ENCODE measurements at places on chromosomes 12 and 14. TPM values are rescaled to one million over a fixed set of nuclear protein-coding genes. Genes with fewer than 3 reads are reported as not detected.

The WNT5B gene
- total RNA-seq: 1.8 TPM

The SDR9C7 gene
- total RNA-seq: not detected

The PSEN1 gene
- 26.4 TPM for total RNA-seq

The ADCY6 gene
- total RNA-seq: 11.5 TPM

The RIMBP2 gene
- total RNA-seq: not detected

The DNAH10 gene
- 0.39 TPM for total RNA-seq

The CNTN1 gene
- 0.33 TPM for total RNA-seq

The TAS2R43 gene
- 0.40 TPM for total RNA-seq

The SIX4 gene
- 0.09 TPM for total RNA-seq

DNA sequence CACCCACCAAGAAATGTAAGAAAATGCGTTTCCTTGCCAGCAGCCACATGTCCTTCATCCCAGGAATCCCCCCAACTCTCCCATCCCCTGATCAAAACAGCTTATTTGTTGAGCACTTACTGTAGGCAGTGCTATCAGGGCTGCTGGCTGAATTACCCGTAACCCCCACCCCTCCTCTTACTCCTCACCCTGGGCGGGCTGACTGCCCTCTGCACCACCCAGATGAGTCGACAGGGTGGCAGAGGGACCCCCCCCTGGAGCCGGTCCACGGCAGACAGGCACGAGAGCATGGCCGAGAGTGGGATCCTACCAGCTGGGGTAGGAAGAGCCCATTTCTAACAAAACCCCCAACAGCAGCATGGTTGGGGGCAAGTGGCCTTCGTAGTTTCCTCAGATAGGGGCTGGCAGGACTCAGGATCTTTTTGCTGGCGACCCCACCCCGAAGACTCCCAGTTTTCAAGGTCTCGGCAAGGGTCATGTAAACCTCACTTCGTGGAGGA, 1.1 kb upstream of the RHOF start:
- no peaks in the 10 kb centered on the region for H3K36me3 ChIP-seq
- peak; percentile 63 for DNase-seq
- peak overlapping the region; percentile 95 for H3K27ac ChIP-seq
- no peaks in the 10 kb centered on the region for H3K27me3 ChIP-seq
- no peak overlapping the region for H3K4me3 ChIP-seq
- H3K4me1 ChIP-seq: no peaks in the 10 kb centered on the region

GRCh38 chr12:124625867-124626675, 58.7 kb upstream of the NCOR2 start:
- no peaks in the 10 kb centered on the region for H3K4me1 ChIP-seq
- peak overlapping the region; percentile 55 for H3K27ac ChIP-seq
- H3K4me3 ChIP-seq: no peak overlapping the region
- DNase-seq: peak; percentile 76

GRCh38 chr12:122506393-122506938, 5.7 kb upstream of the ZCCHC8 start:
- H3K4me1 ChIP-seq: no peaks in the 10 kb centered on the region
- peaks cover 40% of the 10 kb centered on the region for H3K36me3 ChIP-seq
- no peak overlapping the region for H3K4me3 ChIP-seq
- no peak for DNase-seq

GRCh38 chr14:55329999-55330710, 58.9 kb downstream of the FBXO34 start:
- no peaks in the 10 kb centered on the region for H3K4me1 ChIP-seq
- H3K27me3 ChIP-seq: no peaks in the 10 kb centered on the region
- no peak for DNase-seq
- H3K27ac ChIP-seq: no peak overlapping the region
- no peaks in the 10 kb centered on the region for H3K36me3 ChIP-seq

GRCh38 chr14:65926935-65927700, 514.6 kb downstream of the FUT8 start:
- no peaks in the 10 kb centered on the region for H3K27me3 ChIP-seq
- no peak overlapping the region for H3K27ac ChIP-seq
- no peak overlapping the region for H3K4me3 ChIP-seq
- H3K4me1 ChIP-seq: no peaks in the 10 kb centered on the region
- DNase-seq: no peak

GRCh38 chr12:19946550-19946949, 421.8 kb upstream of the PDE3A start:
- no peak overlapping the region for H3K4me3 ChIP-seq
- DNase-seq: no peak
- H3K4me1 ChIP-seq: no peaks in the 10 kb centered on the region

DNA sequence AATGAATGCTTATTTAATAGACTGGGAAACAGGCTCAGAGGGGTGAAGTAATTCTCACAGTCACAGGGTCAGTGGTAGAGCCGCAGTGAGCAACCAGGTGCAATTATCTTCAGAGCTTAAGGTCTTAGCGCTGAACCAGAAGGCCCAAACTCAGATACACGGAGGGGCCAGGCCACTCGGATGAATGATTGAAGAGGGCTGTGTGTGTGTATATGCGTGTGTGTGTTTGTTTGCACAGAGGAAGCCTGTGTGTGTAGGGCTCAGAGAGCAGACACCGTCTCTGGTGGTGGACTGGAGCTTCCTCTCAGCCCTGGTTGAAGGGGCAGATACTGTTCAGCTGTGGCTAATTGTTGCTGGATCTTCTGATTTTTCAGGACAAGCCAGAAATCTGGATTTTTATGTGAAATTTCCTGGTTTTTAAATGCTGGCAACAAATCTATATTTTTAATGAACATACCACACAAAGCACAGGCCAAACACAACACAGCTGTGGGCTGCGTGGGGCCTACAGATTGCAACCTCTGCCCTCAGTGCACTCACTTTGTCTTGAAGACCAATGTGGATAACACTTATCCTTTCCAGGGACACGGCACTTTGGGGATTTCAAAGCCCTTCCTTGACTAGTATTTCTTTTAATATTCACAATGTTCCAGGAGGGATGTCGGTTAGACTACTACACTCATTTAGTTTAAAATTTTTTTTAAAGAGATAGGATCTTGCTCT, 94.5 kb upstream of the NRXN3 start:
- H3K4me3 ChIP-seq: no peak overlapping the region
- no peak overlapping the region for H3K27ac ChIP-seq
- DNase-seq: no peak

- H3K36me3 ChIP-seq: no peaks in the 10 kb centered on the region
- DNase-seq: no peak
- no peak overlapping the region for H3K27ac ChIP-seq
- H3K4me3 ChIP-seq: no peak overlapping the region
Observed at GRCh38 chr12:78562368-78563205, 302.0 kb upstream of the SYT1 start.

GRCh38 chr14:97298331-97298730, 501.1 kb downstream of the VRK1 start:
- no peak overlapping the region for H3K27ac ChIP-seq
- H3K36me3 ChIP-seq: no peaks in the 10 kb centered on the region
- DNase-seq: no peak

DNA sequence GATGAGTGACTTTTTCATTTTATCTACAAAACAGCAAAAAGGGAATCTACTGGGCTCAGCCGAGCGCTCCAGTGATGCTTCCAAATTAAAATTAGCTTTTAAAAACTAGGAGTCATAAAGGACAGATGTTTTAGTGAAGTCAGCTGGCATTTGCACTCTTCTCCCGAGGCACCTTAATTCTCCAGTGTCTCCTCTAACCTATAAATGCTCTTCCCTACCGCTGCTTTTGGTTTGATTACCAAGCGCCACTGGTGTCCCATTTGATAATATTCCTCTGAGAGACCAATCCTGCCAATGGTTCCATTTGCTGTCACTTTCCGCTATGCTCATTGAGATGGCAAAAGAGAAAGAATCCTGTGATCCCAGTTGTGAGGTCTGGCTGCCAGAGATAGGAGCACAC, 29.3 kb upstream of the PIWIL1 start:
- DNase-seq: no peak
- no peaks in the 10 kb centered on the region for H3K27me3 ChIP-seq
- H3K4me1 ChIP-seq: no peaks in the 10 kb centered on the region
- no peak overlapping the region for H3K4me3 ChIP-seq
- no peak overlapping the region for H3K27ac ChIP-seq
- H3K36me3 ChIP-seq: no peaks in the 10 kb centered on the region

DNA sequence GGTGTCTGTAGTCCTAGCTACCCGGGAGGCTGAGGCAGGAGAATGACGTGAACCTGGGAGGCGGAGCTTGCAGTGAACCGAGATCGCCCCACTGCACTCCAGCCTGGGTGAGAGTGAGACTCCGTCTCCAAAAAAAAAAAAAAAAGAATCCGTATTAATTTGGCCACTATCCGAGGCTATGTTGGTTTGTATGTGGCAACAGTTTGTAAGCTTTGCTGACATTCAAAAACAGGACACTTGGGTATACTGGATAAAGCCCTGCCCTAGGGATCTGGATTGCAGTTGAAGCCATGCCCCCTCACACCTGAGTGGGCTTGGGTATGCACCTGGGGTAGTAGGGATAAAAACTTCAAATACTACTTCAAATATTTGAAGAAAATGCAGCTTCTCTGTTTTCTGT, 14.5 kb downstream of the IFNG-AS1 start:
- no peak overlapping the region for H3K27ac ChIP-seq
- no peaks in the 10 kb centered on the region for H3K4me1 ChIP-seq
- no peaks in the 10 kb centered on the region for H3K27me3 ChIP-seq
- H3K4me3 ChIP-seq: no peak overlapping the region
- no peaks in the 10 kb centered on the region for H3K36me3 ChIP-seq

DNA sequence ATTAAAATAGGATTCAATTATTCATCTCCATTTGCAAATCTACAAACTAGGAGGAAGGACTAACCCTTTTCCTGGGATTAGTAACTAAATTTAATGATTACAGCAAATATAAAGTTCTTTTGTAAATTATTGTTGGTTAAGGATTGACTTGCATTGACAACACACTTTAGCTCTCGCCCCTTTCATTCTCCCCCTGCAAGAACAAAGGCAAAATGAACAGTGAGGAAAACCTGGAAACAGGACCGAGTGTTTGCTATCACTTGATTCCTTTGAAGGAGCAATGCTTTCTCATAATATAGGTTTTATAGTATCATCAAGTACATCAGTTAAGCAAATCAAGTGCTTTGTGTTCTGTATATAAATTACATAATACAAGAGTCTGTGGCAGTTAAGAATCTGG, 7.4 kb upstream of the COX16 start:
- no peaks in the 10 kb centered on the region for H3K36me3 ChIP-seq
- DNase-seq: no peak
- no peak overlapping the region for H3K4me3 ChIP-seq
- no peak overlapping the region for H3K27ac ChIP-seq
- H3K4me1 ChIP-seq: peaks cover 3% of the 10 kb centered on the region

GRCh38 chr14:95274874-95275273, 44.8 kb downstream of the CLMN start:
- no peak overlapping the region for H3K4me3 ChIP-seq
- DNase-seq: no peak
- H3K27me3 ChIP-seq: no peaks in the 10 kb centered on the region
- no peak overlapping the region for H3K27ac ChIP-seq
- no peaks in the 10 kb centered on the region for H3K36me3 ChIP-seq

DNA sequence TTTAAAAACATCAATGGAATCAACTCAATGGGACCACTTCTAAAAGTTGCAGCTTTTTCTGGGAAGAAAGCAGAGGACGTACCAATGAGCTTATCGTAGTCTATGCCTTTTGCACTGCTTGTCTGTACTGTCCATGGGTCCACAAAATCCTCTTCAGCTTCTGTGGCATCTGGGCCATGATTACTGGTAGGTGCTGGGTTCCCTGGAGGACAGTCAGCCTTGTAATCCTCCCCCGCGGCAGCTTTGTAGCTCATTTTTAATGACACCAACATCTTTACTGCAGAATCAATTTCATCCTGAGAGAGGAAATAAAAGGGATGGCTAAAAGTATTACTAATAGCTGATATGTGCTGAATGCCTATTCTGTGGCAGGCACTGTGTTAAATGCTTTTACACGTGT, 38.5 kb downstream of the SLC25A47 start:
- DNase-seq: no peak
- peaks cover 23% of the 10 kb centered on the region for H3K36me3 ChIP-seq
- H3K27ac ChIP-seq: peak overlapping the region; percentile 5
- H3K4me3 ChIP-seq: no peak overlapping the region
- no peaks in the 10 kb centered on the region for H3K4me1 ChIP-seq

GRCh38 chr14:52267501-52268278, at the start of gene PTGDR:
Gene PTGDR (plus strand): TSS chr14:52267698. CDS start chr14:52267815, 117 bp downstream.
- no peaks in the 10 kb centered on the region for H3K4me1 ChIP-seq
- no peak for DNase-seq
- H3K27me3 ChIP-seq: no peaks in the 10 kb centered on the region
- peak within 1 kb of the TSS; percentile 3 for H3K4me3 ChIP-seq

DNA sequence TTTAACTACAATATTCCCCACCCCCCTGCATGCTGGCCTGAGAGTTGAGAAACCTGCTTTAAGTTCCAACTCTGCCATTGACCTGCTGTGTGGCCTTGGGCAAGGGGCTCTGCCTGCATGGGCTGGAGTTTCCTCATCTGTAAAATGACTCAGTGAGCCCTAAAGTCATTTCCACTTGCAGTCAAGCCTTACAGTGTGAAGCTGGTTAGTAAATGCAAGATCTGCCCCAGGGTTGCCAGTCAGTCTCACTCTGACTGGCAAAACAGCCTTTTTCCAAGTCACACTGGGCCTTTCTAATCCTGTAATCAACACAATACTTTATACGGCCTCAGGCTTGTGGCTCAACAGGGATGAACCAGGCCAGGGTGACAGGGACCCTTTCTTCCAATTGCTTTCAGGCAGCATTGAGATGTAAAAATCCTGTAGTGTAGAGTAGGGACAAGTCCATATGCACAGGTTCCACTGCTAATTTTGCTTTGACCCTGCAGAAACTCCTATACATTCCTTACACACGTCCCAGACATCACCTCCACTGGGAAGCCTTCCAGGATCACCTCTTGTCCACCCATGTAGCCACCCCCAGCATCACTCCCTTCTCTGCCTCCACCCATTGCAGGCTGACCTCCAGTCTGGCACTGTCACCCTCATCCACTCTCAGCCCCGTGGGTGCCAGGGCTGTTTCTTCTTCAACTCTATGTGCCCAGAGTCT, 42.6 kb upstream of the PRIMA1 start:
- H3K27me3 ChIP-seq: no peaks in the 10 kb centered on the region
- no peaks in the 10 kb centered on the region for H3K36me3 ChIP-seq
- H3K4me1 ChIP-seq: no peaks in the 10 kb centered on the region
- no peak overlapping the region for H3K4me3 ChIP-seq
- H3K27ac ChIP-seq: no peak overlapping the region
- DNase-seq: no peak

GRCh38 chr12:79255288-79255687, 390.7 kb downstream of the SYT1 start:
- DNase-seq: no peak
- no peaks in the 10 kb centered on the region for H3K27me3 ChIP-seq
- no peak overlapping the region for H3K4me3 ChIP-seq
- H3K27ac ChIP-seq: no peak overlapping the region
- H3K36me3 ChIP-seq: no peaks in the 10 kb centered on the region
- no peaks in the 10 kb centered on the region for H3K4me1 ChIP-seq

All from right lobe of liver (tissue), 6 donors.